ENCODE measurements at places on chromosomes 6 and 20.
A peak's percentile ranks its signal among the peaks of the same experiment; 100 is the strongest.

- H3K36me3 ChIP-seq, result no peaks in the 10 kb centered on the region
- no peak overlapping the region for H3K4me3 ChIP-seq
- DNase-seq, result no peak
- H3K27ac ChIP-seq, result no peak overlapping the region
Observed at GRCh38 chr20:57958050-57958420, 248.2 kb upstream of the PMEPA1 start.

GRCh38 chr20:8790442-8791074 lies 278.3 kb upstream of the PLCB4 start:
- no peaks in the 10 kb centered on the region for H3K27me3 ChIP-seq
- H3K36me3 ChIP-seq, result no peaks in the 10 kb centered on the region
- no peaks in the 10 kb centered on the region for H3K4me1 ChIP-seq

- H3K4me3 ChIP-seq, result no peak overlapping the region
- H3K36me3 ChIP-seq, result no peaks in the 10 kb centered on the region
- no peak overlapping the region for H3K27ac ChIP-seq
Observed at GRCh38 chr6:167120583-167120903, 2.4 kb upstream of the CCR6 start.

- no peaks in the 10 kb centered on the region for H3K4me1 ChIP-seq
- H3K27ac ChIP-seq, result no peak overlapping the region
- H3K27me3 ChIP-seq, result no peaks in the 10 kb centered on the region
- no peak overlapping the region for H3K4me3 ChIP-seq
Observed at GRCh38 chr6:90819483-90819882, 232.6 kb upstream of the MAP3K7 start.

GRCh38 chr20:56343861-56344381 lies 14.9 kb upstream of the FAM210B start:
- DNase-seq, result peak; percentile 6
- H3K27ac ChIP-seq, result no peak overlapping the region
- H3K36me3 ChIP-seq, result no peaks in the 10 kb centered on the region

GRCh38 chr20:24634855-24635254 lies 165.4 kb downstream of the SYNDIG1 start:
- H3K4me1 ChIP-seq, result no peaks in the 10 kb centered on the region
- DNase-seq, result peak; percentile 55

DNA sequence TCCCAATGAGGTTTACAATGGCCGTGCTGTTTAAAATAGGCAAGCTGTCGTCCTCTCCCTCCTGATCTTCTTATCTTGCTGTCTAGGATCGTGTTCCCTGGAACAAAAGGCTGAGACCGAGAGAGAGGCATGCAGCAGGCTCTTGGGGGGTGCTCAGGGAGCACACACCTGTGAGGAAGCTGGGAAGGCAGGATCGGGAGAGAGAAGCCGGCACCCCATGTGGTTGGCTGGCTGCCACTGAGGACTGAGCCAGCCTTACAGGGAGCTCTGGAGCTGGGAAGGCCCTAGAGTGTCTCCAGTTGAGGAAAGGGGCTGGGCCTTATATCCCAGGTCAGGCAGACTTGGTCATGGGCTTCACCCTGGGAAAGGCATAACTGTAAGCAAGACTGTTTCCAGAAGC lies 184.2 kb downstream of the LY86 start:
- peak; percentile 50 for DNase-seq
- H3K27me3 ChIP-seq, result no peaks in the 10 kb centered on the region
- H3K27ac ChIP-seq, result no peak overlapping the region
- H3K4me3 ChIP-seq, result no peak overlapping the region

DNA sequence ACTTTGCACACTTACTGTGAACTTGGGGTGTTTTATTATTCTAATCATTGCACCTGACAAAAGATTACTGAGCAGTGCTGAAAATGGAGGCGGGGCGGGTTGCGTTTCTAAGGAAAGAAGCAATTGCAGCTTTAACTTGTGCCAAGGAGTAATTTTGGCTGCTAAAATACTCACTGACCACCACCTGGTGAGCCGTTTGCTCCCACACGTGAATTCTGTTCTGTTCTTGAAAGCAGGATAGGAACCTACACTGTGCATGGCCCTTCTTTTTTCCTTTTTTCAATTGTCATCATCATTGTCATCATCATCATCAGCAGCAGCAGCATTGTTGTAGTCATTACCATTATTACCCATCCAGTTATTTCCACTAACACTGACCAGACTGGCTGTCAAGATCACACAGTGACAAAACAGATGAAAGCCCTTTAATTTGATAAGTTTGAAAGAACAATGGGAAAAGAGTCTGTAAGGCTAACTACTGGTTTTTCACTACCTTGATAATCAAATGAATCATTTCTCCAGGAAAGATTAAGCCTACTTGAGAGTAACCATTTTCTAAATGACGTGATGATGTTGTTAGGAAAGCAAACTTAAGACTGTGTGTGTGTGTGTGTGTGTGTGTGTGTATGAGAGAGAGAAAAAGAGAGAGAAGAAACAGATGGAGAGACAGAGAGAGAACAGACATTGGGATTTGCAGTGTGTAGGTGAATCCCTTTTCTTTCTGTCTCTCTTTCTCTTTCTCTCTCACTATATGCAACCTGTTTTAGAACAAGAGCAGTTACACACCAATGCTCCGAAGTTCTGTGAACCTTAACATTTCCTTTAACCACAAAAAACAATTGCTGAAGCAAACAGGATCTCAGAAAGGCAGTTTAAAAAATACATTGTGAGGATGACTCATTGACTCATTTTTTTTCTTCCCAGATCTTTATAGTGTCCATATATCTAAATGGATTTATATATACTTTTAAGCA lies 3.8 kb downstream of the RIPOR2 start:
- H3K27me3 ChIP-seq, result no peaks in the 10 kb centered on the region
- DNase-seq, result peak; percentile 30
- peak overlapping the region; percentile 50 for H3K27ac ChIP-seq
- H3K4me1 ChIP-seq, result peaks cover 46% of the 10 kb centered on the region
- H3K36me3 ChIP-seq, result no peaks in the 10 kb centered on the region

- peaks cover 35% of the 10 kb centered on the region for H3K4me1 ChIP-seq
- peaks cover 14% of the 10 kb centered on the region for H3K36me3 ChIP-seq
- no peak overlapping the region for H3K4me3 ChIP-seq
- peak overlapping the region; percentile 92 for H3K27ac ChIP-seq
- H3K27me3 ChIP-seq, result no peaks in the 10 kb centered on the region
Observed at GRCh38 chr20:62350098-62350628, 16.9 kb downstream of the LAMA5 start.

DNA sequence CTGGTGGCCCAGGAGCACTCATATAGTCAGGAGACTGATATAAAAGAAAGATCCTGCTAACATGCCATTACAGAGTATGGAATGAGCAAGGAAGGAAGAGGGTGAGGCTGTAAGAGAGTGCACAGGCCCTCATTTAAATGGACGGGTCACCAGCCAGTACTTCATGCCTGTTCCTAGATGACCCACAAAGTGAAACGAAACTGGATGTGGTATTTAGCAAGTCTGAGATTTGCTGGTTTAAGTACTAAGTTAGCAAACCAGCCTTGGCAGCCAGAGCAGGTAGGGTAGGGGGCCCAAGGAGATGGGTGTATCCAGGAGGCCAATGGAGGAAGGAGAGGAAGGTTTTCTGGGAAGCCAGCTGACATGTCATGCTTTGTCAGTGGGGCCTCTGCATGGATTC lies 15.9 kb downstream of the NT5E start:
- H3K4me3 ChIP-seq, result no peak overlapping the region
- H3K4me1 ChIP-seq, result peaks cover 61% of the 10 kb centered on the region
- peaks cover 6% of the 10 kb centered on the region for H3K36me3 ChIP-seq
- DNase-seq, result no peak
- no peaks in the 10 kb centered on the region for H3K27me3 ChIP-seq
